ENCODE measurements at places on chromosomes 11 and 22. TPM values are rescaled to one million over a fixed set of nuclear protein-coding genes. Genes with fewer than 3 reads are reported as not detected.

PKNOX2 gene
- total RNA-seq = 1.1 TPM

DNA sequence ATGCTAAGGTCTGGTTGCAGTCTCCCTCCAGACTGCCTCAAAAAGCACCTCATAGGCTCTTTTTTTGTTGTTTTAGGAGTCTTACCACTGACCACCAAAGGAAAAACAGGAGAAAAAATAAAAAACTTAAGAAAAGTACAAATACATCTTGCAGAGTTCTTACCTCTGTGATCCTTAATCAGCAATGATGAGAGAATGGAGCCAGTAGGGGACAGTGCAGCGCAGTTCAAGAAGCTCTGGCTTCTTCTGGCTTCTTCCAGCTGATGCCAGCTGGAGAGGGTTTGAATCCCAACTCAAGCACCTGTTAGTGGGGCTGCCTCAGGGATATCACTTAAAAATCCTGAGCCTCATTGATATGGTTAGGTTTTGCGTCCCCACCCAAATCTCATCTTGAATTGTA is 223.3 kb upstream of the ISX start:
- DNase-seq = no peak

- DNase-seq = no peak
Measured at GRCh38 chr11:100769617-100770016, 82.5 kb downstream of the ARHGAP42 start.

ANO1 gene
- 8.6 TPM for total RNA-seq

- no peak for DNase-seq
Measured at GRCh38 chr11:62706850-62707247, 375 bp downstream of the BSCL2 start.

DNA sequence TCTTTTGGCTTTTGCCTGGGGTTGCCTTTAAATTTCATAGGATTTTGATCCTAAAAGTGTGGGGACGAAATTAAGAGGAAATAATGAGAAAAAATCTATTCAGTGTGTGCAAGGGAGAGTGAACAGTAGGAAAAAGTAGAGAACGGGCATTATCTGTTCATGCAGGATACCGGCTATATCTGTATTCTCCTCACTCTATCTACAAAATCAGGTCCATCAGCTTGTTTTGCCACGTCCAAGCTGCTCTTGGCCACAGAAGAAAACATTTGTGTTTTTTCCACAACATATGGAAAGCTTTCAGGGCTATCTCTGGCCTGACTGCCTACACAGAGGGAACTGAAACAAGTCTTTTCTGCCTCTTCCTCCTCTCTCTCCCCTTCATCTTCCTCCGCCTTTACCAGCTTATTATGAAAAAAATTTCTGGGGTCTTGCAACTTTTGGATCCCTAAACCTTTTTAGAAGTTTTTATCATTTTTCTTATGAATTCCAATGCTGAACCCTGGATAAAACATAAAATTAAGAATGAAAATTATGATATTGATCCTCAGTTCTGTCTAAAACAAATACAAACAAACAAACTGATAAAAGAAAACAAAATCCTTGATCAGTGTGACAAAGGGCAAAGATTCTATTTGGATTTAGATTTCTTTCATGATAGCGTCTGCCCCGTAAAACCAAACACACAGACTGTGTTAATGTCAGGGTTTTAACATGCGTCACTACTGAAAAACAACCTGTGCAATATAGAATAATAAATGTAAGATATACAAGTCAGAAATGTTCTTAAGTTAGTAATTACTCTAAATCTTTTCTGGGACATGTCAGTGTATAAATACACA is 219.7 kb downstream of the CNTN5 start:
- DNase-seq = no peak

GRCh38 chr22:37275134-37275533 is 7.2 kb upstream of the CYTH4 start:
- DNase-seq = no peak

DNA sequence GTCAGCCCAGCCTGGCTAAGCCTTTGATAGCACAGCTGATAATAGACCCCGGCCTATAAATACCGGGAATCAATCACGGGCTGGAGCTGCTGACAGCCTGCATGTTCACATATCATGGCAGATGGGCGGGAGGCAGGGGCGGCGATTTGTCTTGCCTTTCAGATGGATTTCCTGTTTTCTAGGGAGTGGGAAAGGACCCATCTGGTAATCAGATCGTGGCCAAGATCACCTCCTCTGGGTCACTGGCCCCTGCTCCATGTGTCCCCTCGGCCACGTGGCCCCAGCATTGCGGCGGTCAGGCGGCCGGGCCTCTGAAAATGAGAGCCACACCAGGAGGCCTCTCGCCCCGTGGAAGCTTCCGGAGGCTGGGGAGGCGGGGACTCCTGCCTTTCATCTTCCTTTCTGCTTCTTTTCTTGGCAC is 36.6 kb downstream of the SMIM38 start:
- no peak for DNase-seq

MRPL48 gene
- 19.8 TPM for total RNA-seq

SMC1B gene
- not detected for total RNA-seq

- no peak for DNase-seq
Measured at GRCh38 chr11:30465192-30465591, 121.0 kb downstream of the MPPED2 start.

DNA sequence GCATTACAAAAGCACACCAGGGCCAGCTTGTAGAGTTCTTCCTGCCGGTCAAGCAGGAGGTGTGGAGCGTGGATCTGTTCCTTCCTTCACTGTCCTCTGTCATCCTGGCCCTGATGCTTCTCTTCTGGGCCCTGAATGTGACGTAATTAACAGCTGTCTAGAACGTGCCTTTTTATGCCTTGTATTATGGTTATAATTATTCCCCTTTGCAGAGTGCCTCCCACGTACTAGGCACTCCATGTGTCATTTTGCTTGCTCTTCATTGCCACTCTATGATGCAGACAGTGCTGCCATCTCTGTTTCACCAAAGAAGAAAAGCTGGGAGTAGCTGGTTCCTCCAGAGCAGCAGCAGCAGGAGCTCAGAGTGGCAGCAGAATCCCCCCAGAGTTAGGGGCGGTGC is 132.1 kb upstream of the TTC12 start:
- DNase-seq = no peak

AGBL2 gene
- total RNA-seq = not detected

- DNase-seq = no peak
Measured at GRCh38 chr22:31680861-31681341, 18.9 kb upstream of the PISD start.

DNA sequence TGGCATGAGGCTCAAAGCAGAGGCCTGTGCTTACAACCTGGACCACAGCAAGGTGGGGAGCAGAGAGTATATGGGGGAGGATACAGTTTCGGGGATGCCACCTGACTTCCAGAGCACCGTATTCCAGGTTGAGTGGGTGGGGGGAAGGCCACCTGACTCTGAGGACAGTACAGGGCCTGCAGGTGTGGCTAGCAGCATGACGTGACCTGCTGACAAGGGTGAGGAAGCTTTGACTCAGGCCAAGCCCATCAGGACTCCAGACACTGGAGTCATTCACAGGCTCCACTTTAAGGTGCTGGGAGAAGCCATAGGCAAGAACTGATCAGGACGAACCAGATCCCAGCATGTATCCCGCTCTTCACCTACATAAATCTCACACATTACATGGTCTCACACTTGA is 34.6 kb upstream of the CRTAM start:
- no peak for DNase-seq

ADM2 gene
- total RNA-seq = not detected

- no peak for DNase-seq
Measured at GRCh38 chr22:30584441-30584840, 7.3 kb downstream of the PES1 start.

DNA sequence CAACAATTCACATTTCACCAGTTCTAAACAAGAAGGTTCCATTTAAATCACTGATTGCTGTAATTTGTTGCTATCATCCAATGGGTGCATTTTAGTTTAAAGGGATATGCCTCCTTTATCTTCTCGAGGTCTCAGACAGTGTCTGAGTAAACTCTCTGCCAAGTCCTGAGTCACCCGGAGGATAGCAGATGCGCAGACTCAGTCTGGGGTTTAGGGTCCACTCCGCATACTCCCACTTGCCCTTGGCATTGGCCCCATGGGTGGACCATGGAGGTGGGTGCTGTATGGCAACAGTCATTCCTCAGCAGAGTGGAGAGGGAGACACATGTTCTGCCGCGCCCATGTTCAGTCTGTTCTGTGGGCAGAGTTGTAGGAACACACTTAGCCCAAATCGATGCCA is 65.4 kb upstream of the CRTAM start:
- DNase-seq = no peak
